NB4 (cell line): ENCODE measurements at places on chromosomes 5 and 9.

DNA sequence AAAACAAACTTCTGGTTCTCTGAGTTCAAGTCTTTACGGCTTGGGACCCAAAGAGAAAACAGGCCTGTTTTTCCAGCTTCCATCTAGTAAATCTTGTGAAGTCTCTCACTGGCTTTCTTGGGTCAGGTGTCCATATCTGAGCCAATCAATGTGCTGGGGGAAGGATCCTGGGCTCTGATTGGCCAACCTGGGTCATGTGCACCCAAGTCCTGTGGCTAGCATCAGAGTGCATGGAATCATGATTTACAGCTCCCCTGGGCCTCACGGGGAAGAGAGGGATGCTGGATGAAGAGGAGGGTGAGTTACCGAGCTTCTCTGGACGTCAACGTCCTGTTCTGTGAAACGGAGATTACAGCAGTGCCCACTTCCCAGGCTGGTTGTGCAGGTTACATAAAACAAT lies 19.4 kb downstream of the CXCL14 start:
- DNase-seq: peak; percentile 41

- peak; percentile 46 for DNase-seq
Measured at GRCh38 chr5:177402271-177403043, 2.0 kb upstream of the PFN3 start.

DNA sequence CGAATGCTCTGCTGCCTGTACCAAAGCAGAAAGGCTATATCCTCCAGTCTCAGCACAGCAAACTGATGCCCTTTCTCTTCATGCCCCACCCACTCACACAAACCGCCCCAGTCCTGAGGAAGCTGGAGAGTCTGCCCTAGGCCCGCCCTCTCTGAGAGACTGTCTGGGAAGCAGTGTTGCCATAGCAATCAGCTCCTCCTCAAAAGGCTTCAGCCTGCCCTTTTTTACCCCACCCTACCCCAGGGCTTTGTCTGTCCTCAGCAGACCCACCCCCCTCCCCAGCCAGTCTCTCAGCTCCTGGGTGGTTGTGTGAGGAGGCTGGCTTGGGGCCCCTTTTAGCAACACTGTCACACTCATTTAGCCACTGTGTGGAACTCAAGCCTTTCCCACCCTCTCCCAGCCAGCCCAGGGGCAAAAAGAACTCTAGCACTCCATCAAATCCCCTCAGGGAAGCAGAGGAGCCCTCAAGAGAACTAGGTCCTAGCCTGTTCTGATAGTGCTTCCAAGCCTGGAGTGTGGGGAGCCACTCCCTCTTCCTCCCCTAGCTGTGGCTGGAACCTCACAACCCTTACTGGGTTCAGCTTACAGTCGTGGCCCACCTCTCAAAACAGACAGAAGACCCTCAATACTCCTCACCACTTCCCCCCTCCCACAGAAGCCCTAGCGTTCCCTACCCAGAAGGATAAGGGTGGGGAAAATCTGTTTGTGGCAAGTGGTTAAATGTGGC lies 1.4 kb downstream of the ATOSB start:
- DNase-seq: peak; percentile 99

DNA sequence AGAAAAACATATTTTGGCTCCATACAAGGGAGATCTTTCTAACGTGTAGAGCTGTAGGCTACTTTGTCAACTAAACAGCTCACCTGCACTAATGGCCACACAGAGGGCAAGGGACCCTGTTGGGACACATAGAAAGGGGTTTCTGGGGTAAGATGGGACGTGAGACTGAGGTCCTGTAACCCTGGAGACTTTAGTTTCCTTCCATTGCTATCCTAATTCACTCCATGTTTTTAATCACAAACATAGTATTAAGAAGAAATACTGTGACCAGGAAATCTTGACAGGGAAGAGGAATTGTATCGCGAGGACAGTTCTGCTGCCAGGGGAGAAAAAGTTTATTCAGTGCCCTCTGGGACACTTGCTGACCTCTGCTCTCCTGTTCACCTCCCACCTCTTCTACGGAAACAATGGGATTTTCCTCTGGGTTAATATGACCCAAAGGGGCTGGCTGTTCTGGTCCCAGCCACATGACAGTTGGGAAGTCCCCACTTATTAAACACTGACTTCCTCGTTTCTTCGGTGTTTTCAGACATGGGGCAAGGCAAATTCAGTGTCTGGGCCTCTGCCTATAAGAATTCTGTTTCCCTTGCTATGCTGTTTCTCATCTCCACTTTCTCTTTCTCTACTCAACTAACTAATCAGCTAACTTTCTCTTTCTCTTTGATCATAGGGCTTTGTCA lies 106.9 kb upstream of the SEMA6A start:
- DNase-seq: no peak

GRCh38 chr9:33992632-33993031 lies 56.1 kb downstream of the UBAP2 start:
- DNase-seq: no peak

DNA sequence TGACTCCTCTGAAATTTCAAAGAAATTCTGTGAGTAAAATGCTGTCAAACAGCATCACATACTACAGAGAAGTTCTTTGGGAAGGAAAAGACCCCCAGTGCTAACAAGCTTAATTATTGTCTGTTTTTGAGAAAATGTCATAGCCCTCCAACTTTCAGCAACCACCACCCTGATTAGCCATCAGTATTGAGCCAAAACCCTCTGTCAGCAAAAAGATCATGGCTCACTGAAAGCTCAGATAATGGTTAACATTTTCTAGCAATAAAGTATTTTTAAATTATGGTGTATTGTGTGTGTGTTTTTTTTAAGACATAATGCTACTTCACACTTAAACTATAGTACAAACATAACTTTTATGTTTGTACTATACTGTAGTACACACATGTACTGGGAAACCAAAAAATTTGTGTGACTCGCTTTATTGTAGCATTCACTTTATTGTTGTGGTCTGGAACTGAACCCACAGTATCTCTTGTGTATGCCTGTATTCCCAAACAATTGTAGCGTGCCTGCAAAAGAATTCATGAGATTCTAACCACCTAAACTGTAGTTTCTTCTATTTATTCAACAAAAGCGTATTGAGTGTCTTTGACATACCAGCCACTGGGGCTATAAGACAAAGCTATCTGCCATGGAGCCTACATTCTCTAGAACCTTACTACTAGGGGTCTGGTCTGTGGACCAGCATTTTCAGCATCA lies 31.6 kb downstream of the TLE4 start:
- DNase-seq: no peak

GRCh38 chr5:168984135-168984675 lies 316.7 kb downstream of the SLIT3 start:
- no peak for DNase-seq

GRCh38 chr9:6925836-6926235 lies 168.1 kb downstream of the KDM4C start:
- no peak for DNase-seq

- peak; percentile 13 for DNase-seq
Measured at GRCh38 chr9:34771007-34771406, 61.1 kb upstream of the CCL21 start.

DNA sequence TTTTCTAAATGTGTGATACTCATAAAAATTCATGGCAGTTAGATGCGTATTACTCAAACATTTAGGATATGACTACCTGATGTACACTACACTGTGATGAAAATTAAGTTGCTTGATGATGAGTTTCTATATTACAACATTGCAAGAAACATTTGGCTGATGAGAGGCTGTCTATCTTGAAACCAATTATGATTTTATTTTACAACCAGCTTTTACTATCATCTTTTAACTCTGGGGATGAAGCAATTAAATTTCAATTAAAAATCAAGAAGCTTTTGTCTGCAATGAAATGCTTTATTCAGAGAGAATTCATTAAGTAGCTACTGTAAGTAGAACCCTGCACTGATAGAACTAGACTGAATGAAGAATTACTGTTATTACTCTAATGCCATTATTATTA lies 500.4 kb downstream of the KCTD16 start:
- no peak for DNase-seq

DNA sequence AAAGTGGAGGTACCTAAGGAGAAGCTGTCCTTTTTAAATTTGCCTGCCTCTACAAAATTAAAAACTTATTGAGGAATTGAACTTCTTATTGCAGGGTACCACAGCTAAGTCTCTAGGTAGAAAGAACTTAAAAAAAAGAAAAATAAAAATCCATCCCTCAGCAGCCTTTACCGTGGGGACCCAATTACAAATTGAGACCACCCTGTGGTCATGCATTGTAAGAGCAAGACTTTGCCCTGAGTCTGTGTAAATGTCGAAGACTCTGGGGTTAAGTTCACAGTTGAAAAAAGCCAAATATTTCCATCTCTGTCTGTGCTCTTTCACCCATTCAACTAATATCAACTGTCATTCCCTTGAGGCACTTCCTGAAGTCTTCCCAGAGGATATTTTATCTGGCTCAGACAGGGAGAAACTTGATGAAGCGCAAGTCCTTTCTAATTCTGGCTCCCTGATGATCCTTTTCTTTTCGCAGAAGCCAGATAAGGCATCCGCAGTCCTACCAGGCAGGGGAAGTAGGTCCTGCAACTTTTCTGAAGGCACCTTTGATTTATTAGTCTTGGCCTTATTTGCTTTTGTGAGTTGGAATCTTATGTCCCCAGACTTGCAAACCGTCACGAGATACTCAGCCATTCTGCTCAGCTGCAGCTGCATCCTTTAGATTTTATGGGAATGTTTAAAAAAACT lies 323.8 kb upstream of the WWC1 start:
- no peak for DNase-seq

DNA sequence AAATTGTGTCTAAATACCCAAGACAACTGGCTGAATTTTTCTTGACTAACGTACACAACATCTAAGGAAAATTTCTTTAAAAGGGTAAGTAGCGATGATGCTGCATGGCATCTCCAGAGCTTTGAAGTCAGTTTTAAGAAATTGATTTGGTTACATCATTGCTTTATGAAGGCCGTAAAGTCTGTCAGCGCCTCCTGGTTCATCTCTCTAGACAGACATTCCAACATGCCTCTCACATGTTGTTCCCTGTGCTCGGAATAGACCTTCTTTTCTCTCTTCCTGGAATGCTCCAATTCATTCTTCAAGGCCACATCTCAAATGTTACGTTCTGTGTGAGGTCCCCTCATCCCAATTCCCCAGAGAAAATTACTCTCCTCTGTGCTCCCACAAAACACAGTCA lies 108.7 kb upstream of the SSBP2 start:
- DNase-seq: no peak

GRCh38 chr9:133436681-133437080 lies 14.5 kb downstream of the ADAMTS13 start:
- peak; percentile 39 for DNase-seq

DNA sequence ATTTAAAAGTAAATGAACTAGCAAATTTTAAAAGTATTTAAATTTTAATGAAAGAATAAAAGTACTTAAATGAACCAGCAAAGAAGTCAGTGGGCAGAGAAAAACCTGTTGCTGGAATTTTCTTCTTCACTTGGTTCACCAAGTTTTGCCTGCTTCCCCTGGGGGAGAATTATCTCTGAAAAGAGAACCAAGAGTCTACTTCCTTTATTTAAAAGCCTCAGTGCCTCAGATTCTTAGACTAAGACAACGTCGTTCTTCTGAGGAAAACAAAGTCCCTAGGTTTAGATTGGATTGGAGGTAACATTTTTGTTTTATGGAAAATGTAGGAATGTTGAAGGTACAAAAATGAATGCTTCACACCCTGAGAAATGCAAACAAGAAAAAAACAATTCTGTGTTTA lies 7.4 kb upstream of the KLF4 start:
- peak; percentile 33 for DNase-seq

DNA sequence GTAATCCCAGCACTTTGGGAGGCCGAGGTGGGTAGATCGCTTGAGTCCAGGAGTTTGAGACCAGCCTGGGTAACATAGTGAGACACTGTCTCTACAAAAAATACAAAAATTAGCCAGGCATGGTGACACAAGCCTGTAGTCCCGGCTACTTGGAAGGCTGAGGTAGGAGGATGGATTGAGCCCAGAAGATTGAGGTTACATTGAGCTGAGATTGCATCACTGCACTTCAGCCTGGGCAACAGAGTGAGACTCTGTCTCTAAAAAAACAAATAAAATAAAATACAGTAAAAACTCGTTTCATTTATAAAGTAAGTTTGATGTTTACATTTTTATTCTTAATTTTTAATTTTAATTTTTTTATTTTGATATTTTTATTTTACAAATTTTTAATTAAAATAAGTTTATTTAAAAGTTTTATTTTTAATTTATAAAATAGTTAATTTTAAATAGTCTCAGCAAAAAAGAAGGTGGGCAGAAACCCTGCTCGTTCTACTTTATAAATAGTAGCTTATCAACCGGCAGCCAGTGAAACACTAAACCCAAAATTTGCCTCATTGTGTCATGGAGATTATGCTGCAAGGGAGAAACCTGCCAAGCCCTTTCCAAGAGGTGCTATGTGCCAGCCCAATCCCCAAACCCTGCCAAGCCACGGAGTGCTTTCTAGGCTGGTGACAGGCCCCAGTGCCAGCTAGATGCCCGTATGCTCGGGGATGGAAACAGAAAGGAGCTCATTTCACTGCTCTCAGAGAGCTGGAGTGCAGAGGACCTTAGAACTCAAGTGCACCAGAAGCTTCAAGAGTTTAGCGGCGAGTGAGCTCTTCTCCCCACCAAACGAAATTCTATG lies 38.9 kb downstream of the SERINC5 start:
- DNase-seq: no peak

DNA sequence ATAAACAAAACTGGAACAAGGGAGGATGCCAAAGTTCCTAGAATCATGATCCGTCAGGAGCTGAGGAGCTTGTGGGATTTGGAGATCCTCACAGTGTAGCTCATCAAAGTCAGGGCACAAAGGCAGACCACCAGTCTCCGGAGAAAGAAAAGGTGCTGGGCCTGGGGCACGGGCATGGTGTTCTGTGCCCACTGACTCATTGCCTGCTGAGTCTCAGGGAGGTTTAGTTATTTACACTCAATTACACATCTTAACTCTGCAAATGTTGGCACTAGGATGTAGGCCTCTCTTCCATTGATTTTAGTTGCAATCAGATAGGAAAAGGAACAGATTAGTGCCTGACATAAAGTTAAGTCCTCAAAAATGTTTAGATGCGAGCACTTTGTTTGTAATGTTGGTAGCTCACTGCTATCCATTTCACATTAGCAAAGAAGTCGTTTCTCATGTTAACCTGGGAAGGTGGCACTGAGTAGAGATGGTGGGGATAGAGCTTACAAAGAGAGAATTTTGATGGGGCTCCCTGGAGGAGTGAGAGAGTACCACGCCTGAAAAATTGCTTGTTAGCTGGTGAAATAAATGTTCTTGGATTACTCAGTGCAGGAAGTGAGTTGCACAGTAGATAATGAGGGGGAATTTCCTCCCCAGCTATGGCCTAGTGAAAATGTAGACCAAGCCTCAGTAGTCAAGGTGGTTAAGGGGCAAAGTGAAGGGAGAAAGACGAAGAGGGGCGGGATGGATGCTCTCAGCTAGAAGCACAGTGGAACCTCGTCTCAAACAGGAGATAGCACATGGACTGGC lies 109.5 kb upstream of the CD180 start:
- DNase-seq: no peak

DNA sequence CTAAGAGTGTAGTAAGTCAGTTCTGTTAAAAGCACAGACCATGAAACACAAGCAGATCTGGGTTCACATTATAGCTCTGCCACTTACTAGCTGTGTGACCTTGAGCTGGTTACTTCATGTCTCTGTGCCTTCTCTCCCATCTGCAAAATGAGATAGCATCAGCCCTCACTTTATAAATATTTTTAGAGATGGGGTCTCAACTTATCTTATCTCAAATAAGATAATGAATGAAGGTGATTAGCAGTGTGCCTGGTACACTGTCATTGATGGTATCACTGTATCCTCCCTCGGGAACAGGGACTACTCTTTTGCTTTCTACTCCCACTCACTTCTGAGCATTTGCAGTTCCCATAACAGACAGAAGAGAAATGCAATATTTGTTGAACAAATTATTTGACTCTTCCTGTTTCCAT lies 52.4 kb downstream of the GALNT10 start:
- DNase-seq: peak; percentile 15

GRCh38 chr5:73902327-73903051 lies 276.5 kb downstream of the ARHGEF28 start:
- peak; percentile 73 for DNase-seq

GRCh38 chr9:111037356-111037707 lies 938 bp downstream of the LPAR1 start:
- no peak for DNase-seq
